Kidney glomerular epithelial cell (primary cell): ENCODE measurements at places on chromosomes 12 and 14.
A peak's percentile ranks its signal among the peaks of the same experiment; 100 is the strongest.

DNA sequence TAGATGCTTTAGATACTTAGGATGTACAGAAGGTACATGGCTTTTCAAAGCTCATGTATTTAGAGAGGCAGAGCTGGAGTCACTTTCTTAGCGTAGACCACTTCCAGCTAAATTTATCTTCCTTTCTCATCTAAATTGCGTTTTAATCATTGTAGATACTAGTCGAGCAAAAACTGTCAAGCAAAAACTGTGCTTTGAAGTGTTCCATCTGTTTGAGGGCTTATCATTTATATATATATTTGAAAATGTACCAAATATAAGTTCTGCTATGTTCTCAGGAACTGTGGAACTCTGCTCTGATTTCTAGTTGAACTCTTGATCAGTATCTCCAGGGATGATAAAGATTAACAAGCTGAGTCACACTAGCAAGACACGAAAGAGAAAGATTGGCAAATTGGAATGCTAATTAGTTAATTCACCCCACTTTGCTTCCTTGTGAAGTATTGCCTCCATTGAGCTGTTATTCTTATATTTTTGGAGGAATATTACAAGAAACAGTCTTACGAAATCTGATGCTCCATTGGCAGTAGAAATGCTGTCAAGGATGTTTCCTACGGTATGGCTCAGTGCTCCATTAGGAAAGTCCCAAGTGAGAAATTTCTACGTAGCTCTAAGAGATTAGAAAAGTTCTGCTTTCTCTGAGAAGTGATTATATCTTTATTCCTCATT is 310.7 kb downstream of the AEBP2 start:
- no peak for DNase-seq

DNA sequence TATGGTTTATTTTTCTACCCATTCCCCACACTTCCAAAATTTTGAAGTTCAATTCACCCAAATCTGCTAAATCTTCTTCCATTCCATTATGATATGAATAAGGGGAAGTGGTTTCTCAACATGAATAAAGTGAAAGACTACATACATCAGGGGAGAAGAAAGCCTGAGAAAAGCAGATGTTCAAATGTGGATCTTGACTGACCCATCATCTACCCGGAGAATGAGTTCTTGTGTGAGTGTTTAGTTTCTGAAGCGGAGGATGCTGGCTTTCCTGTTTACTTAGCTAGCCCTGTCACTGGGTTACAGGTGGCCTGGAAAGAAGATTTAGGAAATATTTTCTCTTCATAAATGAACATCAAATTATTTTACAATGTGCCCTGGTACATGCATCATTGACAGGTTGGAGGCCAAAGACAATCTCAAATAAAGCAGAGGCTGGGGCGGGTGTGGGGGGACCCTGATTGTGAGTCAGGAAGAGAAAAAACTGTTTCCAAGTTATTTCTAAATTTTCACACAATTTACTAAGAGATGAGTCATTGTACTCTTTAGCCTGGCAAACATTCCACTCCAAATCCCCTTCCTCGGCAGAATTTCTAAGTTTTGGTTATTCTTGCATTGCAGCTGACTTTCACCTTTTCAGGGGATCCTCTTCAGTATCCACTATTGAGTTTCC is 135.6 kb downstream of the SLC25A21 start:
- DNase-seq, result no peak

DNA sequence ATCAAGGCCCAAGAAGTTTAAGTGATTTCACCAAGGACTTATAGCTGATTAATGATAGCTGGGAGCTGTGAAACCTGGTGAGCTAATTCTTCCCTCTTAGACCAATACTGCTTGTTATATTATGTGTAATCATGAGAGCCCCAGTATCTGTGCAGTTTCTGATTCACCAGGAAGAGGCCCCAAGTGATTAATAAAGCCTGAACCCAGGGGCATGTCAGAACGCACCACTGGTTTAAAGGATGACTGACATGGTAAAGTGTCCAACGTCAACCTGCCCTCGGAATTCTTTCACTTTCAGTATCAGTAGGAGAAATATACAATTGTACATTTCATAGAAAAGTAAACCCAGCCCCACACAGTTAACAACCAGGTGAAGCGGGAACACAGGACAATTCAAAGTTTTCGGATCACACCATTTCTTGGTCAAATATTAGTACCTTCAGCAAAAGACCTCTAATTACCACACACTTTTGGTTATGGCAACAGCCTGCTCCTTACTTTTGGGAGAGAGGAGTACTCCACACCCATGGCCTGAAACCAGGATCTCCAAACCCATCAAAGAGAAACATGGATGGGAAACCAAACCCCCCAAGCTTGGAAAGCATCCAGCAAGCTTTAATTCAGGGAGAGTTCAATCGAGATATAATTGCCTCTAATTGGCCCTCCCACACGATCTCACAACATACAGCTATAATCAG is 28.5 kb downstream of the TMCC3 start:
- DNase-seq, result peak; percentile 90

- peak; percentile 80 for DNase-seq
Measured at GRCh38 chr12:56488041-56488955, at the start of gene GLS2. Gene GLS2 (minus strand): TSS chr12:56488161. CDS start chr12:56488118, 43 bp downstream.

GRCh38 chr14:65628664-65629063 is 216.1 kb downstream of the FUT8 start:
- DNase-seq, result no peak

- DNase-seq, result no peak
Measured at GRCh38 chr12:107545737-107546353, 139.8 kb upstream of the PWP1 start.

GRCh38 chr12:617304-617915 is 45.8 kb downstream of the NINJ2 start:
- DNase-seq, result no peak

- DNase-seq, result peak; percentile 41
Measured at GRCh38 chr12:120468325-120468820, 1.2 kb downstream of the SRSF9 start.
